Heart right ventricle (tissue), 16 donors: ENCODE measurements at places on chromosomes 1 and 21. TPM values are rescaled to one million over a fixed set of nuclear protein-coding genes. Genes with fewer than 3 reads are reported as not detected.

The IL19 gene
- not detected for total RNA-seq

- peak; percentile 41 for DNase-seq
Observed at GRCh38 chr1:32753532-32754316, 51.2 kb upstream of the SYNC start.

DNA sequence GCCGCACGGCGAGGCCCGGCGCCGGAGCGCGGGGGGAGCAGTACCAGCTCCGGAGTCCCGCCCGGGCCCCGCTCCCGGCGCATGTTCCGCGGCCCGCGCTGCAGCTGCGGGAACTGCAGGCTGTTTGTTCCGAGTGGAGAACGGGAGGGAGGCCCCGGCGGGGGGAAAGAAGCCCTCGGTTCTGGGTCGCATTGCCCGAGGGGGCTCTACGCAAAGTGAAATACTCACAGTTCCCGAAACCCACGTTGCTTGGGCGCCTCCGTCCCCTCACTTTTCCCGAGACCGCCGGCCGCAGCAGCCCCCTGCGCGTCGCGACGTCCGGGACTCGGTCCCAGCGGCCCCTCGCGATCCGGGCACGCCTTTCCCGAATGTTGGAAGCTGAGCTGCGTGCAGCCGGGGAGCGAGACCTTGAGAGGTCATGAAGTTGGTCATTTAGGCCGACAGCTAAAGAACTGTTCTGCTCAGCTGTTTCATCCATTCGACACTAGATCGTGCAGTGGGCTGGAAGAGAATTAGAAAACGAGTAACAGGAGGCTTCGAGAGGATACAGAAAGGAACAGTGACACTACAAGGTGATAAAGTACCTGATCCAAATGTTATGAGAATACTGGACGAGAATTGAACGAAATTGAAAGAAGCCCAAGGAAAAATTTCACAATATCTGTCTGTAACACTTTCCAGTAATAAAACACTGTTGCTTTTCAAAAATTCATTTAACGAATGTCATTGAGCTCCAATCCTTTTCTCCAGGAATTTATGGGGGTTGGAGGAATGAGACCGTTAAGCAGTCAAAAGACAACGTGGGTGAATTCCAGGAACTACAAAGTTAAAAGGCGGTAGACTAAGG, 657 bp upstream of the LIN9 start:
- DNase-seq = peak; percentile 7

GRCh38 chr1:64087768-64088167, 115.7 kb upstream of the UBE2U start:
- DNase-seq = no peak

GRCh38 chr1:206471415-206471801, 1.1 kb downstream of the IKBKE start:
- DNase-seq = no peak

DNA sequence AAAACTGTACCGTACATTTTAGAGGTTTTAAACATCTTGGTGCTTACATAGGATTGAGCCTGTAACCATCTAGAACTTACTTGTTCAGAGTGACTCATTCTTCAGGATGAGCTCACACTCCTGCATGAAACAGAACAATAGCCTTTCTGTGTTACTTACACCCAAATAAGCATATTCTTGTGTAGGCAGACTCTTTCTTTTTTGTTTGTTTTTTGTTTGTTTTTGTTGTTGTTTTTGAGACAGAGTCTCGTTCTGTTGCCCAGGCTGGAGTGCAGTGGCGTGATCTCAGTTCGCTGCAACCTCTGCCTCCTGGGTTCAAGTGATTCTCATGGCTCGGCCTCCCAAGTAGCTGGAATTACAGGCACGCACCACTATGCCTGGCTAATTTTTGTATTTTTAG, 3.8 kb upstream of the CA6 start:
- no peak for DNase-seq

- no peak for DNase-seq
Observed at GRCh38 chr1:192592981-192593708, 17.6 kb downstream of the RGS1 start.

GRCh38 chr1:41758904-41759548, 159.7 kb downstream of the HIVEP3 start:
- no peak for DNase-seq

- no peak for DNase-seq
Observed at GRCh38 chr1:107342316-107342715, 201.5 kb downstream of the NTNG1 start.

GRCh38 chr1:157842939-157843338, 1.3 kb upstream of the CD5L start:
- DNase-seq = no peak
